ENCODE measurements at places on chromosomes 1 and 21.

DNA sequence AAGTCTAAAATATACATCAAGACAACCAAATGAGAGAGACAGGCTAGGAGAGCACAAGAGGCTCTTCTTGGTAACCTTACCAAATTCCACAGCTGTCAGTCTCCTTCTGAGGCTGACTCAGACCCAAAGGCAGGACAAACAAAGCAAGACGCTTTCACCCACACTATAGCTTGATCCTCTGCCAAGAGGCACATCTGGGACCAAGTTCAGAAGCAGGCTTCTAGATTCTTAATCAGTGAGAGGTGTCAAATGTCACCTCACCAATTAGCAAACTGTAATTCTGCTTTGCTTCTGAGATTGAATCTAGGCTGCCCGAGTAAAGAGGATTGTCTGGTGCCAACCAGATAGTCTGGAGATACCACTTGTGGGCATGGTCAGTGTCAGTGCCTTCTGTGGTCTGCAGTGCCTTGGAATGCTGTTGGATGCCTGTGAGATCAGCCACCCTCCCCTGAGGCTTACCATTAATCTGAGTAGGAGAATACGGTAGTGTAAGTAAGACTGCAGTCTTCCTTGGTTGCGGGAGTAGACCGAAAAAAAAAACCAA is 151.0 kb downstream of the FMN2 start:
- DNase-seq = no peak

DNA sequence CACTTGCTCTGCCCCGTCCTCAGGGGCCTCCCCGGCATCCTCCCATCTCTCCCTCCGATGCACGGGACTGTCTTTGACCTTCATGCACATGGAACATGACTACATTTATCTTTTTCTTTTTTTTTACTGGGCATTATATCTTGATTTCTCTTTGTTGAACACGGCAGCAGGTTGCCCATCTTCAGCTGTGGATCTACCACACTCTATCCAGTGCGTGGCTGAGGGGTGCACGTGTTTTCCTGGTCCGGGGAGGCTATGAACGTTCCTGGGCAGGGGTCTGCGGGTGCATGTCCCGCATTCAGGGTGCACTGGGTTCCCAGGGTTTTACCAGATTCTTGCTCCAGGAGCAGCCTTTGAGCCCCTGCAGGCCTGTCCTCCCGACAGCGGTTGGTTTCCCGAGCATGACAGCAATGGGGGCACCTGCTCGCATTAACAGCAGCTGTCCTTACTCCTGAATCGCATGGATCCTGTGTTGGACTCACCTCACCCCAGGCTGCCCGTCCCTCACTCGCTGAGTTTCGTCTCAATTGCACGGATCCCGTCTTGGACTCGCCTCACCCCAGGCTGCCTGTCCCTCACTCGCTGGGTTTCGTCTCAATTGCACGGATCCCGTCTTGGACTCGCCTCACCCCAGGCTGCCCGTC is 7.4 kb downstream of the POFUT2 start:
- no peak for DNase-seq

GRCh38 chr21:46213620-46214286 is 14.8 kb downstream of the LSS start:
- DNase-seq = no peak

DNA sequence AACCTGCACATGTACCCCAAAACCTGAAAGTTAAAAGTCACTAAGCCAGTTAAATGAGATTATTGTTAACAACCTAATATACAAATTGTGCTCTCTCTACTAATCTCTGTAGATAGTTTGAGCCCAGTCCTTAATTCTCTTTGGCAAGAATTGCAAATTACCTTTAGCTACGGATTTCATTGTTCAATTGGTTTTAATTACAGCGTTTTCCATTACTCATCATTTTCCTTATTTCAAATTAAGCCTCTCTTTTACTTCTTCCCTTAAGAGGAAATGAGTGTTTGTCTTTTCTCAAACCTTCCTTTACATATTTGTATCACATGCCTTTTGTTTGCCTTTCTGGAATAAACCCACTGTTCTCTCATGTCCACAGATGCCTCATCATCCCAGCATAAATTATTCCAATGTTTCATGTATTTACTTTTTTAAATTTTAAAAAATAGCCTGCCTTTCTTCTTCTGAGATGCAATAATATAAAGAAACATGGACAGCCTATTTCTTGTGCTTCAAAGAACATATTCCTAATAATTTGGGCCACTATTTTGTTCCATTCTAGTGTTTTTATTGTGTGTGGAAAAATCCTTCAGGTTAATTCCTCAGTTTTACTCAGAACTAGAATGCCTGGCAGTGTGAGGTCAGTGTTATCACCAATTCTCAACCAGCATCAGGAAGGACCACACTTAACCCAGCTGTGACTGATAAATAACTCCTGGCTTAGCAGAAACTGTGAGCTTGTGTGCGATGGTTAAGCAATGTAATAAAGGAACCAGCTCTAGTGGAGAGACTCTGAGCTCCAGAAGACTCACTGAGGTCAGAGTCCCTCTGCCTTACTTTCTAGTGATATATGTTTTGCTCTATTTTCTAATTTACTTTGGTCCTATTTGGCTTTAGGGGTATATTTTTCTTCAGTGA is 600.5 kb downstream of the LTN1 start:
- no peak for DNase-seq

DNA sequence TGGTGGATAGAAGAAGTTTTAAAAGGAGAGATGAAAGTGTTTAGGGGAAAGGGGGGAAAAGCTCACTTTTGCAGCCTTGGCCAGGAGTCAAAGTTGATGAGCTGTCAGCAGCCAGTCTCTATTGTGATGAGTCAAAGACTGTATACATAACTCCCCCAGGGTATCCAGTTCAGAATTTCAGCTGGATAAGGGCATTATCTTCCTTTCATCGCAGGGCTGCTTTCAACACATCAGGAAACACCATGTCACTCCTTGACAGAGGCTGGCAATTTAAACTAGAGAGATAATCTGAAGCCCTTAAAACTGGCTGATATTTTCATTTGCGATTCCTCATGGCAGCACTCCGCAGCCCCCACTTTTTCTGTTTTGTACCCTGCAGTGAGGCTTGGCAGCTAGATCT is 328.5 kb downstream of the TBX15 start:
- no peak for DNase-seq

DNA sequence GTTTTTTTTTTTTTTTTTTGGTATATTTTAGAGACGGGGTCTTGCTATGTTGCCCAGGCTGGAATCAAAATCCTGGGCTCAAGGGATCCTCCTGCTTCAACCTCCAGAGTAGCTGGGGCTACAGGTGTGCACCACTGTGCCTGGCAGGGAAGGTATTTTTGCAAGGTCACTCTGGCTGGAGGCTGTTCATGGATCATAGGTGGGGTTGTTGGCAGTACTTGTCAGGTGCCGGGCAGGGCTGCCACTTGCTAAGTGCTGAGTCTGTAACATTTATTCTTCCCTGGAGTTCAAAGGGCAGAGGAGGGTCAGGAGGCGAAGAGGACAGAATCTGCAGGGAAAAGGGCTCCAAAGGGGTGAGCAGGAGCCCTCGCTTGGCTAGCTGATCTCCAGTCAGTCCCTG is 24.1 kb downstream of the A3GALT2 start:
- DNase-seq = no peak

GRCh38 chr1:65108025-65108642 is 39.9 kb upstream of the AK4 start:
- DNase-seq = no peak

DNA sequence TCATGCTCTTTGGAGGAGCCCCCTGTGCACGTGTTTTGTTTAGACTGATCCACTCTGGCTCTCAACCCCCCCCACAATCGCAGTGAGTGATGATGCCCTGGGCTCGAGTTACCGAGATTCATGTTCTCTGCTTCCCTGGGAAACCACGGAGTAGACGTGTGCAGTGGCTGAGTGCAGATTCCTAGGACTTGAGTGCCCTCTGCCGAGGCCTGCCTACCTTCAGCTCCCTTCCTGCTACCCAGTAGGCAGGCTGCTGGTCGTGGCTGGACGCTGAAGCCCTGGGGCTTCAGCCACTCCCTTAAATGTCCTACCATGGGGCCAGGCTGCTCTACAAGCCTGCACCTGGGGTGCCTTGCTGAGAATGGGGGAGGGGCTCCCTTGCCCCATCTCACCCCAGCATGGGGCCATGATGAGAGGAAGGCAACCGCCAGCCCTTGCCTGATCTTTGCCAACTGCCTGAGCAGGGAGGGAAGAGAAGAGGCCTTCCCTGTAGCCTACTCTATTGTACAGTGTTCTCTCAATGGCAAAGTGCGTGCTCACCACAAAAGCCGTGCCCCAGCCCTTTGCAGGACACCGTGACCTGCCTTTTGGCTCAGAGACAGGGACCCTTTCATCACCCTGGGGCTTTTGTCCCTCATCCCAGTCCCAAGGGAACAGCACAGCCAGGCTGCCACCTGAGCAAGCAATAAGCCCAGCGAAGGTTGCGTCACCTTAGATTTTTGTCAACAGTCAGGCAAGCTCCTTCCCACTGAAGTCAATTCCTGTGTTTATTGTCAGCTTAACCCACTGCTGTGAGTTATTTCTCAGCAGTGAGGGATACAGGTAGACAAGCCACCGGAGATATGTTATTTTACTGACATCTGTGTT is 4.1 kb upstream of the GRIK3 start:
- peak; percentile 80 for DNase-seq

GRCh38 chr1:159921251-159921650 is 4.1 kb downstream of the TAGLN2 start:
- DNase-seq = no peak

DNA sequence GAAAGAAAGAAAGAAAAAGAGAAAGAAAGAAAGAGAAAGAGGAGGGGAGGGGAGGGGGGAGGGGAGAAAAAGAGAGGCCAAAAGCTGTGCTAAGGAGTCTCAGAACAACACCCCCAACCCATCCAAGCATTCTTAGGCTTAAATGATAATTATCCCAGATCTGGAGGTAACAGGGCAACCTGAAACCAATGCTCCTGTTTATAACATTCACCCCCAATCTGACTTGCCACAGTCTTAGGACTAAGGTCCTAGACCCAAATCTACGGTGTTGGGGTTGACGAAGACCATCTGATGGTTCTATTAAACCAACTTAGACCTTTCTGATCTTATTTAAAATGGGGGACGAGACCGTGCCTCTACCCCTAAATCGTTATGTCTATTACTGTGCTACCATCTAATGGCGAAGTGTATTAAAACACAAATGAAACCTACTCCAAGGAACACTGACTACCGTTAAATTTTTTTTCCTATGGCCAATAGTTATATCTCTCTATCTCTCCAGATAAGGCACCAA is 119.3 kb upstream of the CDC42BPA start:
- peak; percentile 67 for DNase-seq

- DNase-seq = no peak
Observed at GRCh38 chr1:207998691-207999090, 87.8 kb upstream of the CD34 start.

- no peak for DNase-seq
Observed at GRCh38 chr1:21277180-21277579, 13.1 kb downstream of the ECE1 start.

- no peak for DNase-seq
Observed at GRCh38 chr1:180258290-180258689, 28.2 kb downstream of the LHX4 start.

- peak; percentile 93 for DNase-seq
Observed at GRCh38 chr1:245156041-245156735, 1.4 kb downstream of the KIF26B start.

GRCh38 chr1:238653693-238654321 is 732.6 kb upstream of the CHRM3 start:
- DNase-seq = no peak

- DNase-seq = no peak
Observed at GRCh38 chr1:92486251-92487077, at the start of gene GFI1. TSS of gene GFI1 (minus strand) at chr1:92486925. CDS start at chr1:92483487, 3,438 bp downstream.

- peak; percentile 64 for DNase-seq
Observed at GRCh38 chr1:168786476-168787330, 57.7 kb upstream of the DPT start.

- no peak for DNase-seq
Observed at GRCh38 chr1:164709541-164710278, 150.7 kb downstream of the PBX1 start.

- DNase-seq = peak; percentile 27
Observed at GRCh38 chr1:217435204-217435603, 195.7 kb downstream of the GPATCH2 start.

- no peak for DNase-seq
Observed at GRCh38 chr1:60921175-60921574, 161.2 kb upstream of the NFIA start.

DNA sequence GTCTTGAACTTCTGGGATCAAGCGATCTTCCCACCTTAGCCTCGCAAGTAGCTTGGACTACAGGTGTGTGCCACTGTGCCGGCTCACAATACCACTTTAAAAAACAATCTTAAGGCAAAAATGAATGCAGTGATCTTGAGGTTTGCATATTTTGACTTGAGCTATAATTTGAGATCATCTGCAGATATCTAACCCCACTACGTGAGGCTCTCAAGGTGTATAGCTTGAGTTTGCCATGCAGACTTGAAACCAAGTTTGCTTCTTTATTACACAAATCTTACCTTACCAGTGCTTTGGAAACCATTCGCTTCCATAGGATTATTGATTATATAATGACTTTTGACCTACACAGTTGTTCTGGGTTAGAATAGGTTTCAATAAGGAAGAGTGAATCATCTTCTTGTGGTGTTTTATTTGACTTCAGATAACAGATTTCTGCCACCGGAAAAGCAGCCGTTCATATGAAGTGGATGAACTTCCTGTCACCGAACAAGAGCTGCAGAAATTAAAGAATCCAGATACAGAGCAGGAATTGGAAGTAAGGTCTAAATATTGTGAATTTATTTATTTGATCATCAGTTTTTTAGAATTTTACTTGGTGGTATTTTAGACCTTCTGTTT is 155.1 kb downstream of the VPS13D start:
- no peak for DNase-seq
